ENCODE measurements at places on chromosomes 12 and 14. TPM values are rescaled to one million over a fixed set of nuclear protein-coding genes. Genes with fewer than 3 reads are reported as not detected.

SLC10A1 gene
- total RNA-seq = not detected

CIT gene
- 4.1 TPM for total RNA-seq

KRT75 gene
- not detected for total RNA-seq

RIPK3 gene
- total RNA-seq = not detected

SLC8A3 gene
- not detected for total RNA-seq

C14orf132 gene
- 3.8 TPM for total RNA-seq

OTOGL gene
- total RNA-seq = 0.32 TPM

SERPINA4 gene
- not detected for total RNA-seq

LYZ gene
- total RNA-seq = not detected

SLC6A12 gene
- not detected for total RNA-seq

KRT77 gene
- not detected for total RNA-seq

BICD1 gene
- total RNA-seq = 16.9 TPM

POTEG gene
- total RNA-seq = not detected

MYF6 gene
- total RNA-seq = 0.07 TPM

TCL1B gene
- not detected for total RNA-seq

SRGAP1 gene
- total RNA-seq = 0.81 TPM

RASAL1 gene
- not detected for total RNA-seq

OTX2 gene
- not detected for total RNA-seq

LPAR5 gene
- 0.03 TPM for total RNA-seq

All from MG63 (cell line).